Prostate gland (tissue), 2 donors: ENCODE measurements at places on chromosomes 7 and 10. TPM values are rescaled to one million over a fixed set of nuclear protein-coding genes. Genes with fewer than 3 reads are reported as not detected.
A peak's percentile ranks its signal among the peaks of the same experiment; 100 is the strongest.

The ZFAND4 gene
- total RNA-seq = 36.9 TPM

- no peaks in the 10 kb centered on the region for H3K4me1 ChIP-seq
- no peaks in the 10 kb centered on the region for H3K27me3 ChIP-seq
- H3K27ac ChIP-seq = no peak overlapping the region
Measured at GRCh38 chr10:90328896-90329295, 528.9 kb downstream of the HTR7 start.

DNA sequence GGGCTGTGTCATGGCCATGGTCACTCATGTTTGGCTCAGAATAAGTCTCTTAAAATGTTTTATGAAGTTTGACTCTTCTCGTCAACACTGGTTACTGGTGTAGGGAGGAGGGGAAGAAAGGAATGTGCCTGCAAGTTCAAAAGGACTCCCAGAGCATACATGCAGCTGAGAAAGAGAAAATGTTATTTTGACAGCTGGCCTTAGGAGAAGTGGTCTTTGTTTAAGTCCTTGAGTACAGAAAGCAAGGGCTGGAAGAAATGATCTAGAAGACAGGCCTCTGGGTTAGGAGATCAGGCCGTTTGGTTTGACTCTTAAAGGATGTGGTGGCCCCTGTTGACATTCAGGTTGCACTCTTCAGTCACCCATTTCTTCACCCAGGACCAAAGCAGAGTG is 245.5 kb downstream of the REEP3 start:
- no peaks in the 10 kb centered on the region for H3K36me3 ChIP-seq
- H3K27ac ChIP-seq = no peak overlapping the region
- no peaks in the 10 kb centered on the region for H3K4me1 ChIP-seq
- H3K27me3 ChIP-seq = no peaks in the 10 kb centered on the region
- H3K4me3 ChIP-seq = no peak overlapping the region
- DNase-seq = no peak

The ANKRD30A gene
- not detected for total RNA-seq

DNA sequence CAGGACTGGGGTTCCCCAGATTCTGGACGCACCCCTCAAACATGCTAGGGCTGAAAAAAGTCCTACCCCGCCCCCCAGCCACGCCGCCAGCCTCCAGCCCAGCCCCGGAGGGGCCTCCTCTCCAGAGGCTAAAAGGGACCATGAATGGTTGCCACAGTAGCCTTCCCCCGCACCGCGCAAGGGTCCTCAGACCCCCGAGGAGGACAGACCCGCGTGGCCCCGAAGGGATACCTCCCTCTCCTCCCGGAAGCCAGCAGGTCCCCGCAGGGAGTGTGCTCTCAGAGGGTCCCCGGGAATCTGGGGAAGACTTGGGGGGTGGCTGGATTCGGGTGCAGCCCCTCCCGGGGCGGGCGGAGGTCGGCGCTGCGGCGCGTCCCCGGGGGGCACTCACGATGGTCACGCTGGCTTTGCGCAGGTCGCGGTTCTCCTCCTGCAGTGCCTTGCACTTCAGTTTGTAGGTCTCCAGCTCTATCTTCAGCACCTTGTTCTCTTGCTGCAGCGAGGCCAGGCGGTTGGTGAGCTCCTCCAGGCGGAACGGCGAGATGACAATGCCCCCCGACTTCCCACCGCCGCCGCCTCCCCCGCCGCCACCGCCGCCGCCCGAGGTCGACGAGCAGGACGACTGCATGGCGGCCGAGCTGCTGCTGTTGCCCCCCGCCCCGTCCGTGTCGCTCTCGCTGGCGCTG is 482 bp downstream of the CCDC6 start:
- H3K4me1 ChIP-seq = no peaks in the 10 kb centered on the region
- no peaks in the 10 kb centered on the region for H3K27me3 ChIP-seq
- H3K4me3 ChIP-seq = peak overlapping the region; percentile 67
- DNase-seq = no peak
